ENCODE measurements at places on chromosomes 16 and 17.

DNA sequence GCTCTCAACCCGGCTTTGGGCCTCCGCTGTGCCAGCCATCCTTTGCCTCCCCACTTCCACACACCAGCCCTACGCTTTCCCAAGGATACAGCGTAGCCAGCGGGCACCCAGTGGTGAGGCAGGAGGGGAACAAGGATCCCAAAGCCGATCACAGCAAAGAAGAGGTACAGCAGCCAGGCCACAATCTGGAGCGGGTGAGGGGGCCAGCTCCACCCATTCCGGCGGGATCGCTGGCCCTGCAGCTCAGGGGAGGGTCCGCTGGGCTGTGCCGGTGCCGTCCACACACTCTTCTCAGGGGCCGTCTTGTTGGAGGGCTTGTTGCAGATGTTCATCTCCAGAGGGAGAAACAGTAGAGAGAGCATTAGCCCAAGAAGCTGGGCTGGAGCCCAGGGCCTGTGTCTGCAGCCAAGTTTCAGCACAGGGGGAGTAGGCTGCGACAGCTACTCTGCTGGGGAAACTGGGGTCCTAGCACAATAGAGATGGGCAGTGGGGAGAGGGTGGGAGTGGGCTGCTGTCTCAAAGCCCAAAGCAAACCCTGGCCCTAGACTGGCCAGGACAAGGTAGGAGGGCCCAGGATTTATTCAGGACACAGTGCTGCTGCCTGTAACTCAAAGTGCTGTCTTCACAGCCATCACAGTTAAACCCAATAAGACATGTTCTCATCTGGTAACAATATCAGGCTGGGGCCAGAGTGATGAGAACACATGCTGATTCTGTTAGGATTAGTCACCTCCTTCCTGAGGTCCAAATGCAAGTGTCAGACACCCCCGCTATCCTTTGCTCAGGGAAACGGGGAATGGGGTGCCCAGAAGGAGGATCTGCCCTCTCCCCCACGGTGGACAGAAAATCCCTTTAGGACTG lies 9.9 kb downstream of the ZDHHC1 start:
- H3K4me3 ChIP-seq = no peak overlapping the region
- DNase-seq = no peak
- H3K27me3 ChIP-seq = no peaks in the 10 kb centered on the region
- peaks cover 15% of the 10 kb centered on the region for H3K4me1 ChIP-seq
- H3K27ac ChIP-seq = peak overlapping the region; percentile 74

GRCh38 chr16:86580063-86580790 lies 1.9 kb downstream of the FOXL1 start:
- no peak overlapping the region for H3K27ac ChIP-seq
- H3K4me1 ChIP-seq = peaks cover 25% of the 10 kb centered on the region
- no peaks in the 10 kb centered on the region for H3K36me3 ChIP-seq
- no peak for DNase-seq
- peaks cover 71% of the 10 kb centered on the region for H3K27me3 ChIP-seq

GRCh38 chr17:82231562-82232321 lies 2.9 kb downstream of the SLC16A3 start:
- DNase-seq = peak; percentile 94
- H3K4me3 ChIP-seq = peak overlapping the region; percentile 78
- no peaks in the 10 kb centered on the region for H3K27me3 ChIP-seq
- peak overlapping the region; percentile 96 for H3K27ac ChIP-seq
- peaks cover 65% of the 10 kb centered on the region for H3K4me1 ChIP-seq

- H3K27ac ChIP-seq = no peak overlapping the region
- peaks cover 25% of the 10 kb centered on the region for H3K4me1 ChIP-seq
- no peak overlapping the region for H3K4me3 ChIP-seq
Observed at GRCh38 chr17:58375256-58375655, 23.3 kb upstream of the SUPT4H1 start.

DNA sequence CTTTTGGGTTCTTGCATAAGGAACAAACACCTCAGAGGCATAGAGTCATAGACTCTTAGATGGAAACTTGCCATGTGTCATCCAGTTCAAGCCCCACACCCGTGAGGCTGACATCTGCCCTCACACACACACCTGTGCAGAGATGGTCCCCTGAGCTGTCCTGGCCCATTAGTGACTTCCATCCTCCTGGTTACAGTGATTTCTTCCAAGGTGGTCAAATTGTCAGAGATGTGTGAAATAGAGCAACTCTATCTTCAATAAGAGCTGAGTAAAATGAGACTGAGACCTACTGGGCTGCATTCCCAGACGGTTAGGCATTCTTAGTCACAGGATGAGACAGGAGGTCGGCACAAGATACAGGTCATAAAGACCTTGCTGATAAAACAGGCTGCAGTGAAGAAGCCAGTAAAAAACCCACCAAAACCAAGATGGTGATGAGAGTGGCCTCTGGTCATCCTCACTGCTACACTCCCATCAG lies 342.2 kb upstream of the TNRC6C start:
- DNase-seq = no peak
- no peaks in the 10 kb centered on the region for H3K27me3 ChIP-seq
